ENCODE measurements at places on chromosomes 6 and 20.
A peak's percentile ranks its signal among the peaks of the same experiment; 100 is the strongest.

DNA sequence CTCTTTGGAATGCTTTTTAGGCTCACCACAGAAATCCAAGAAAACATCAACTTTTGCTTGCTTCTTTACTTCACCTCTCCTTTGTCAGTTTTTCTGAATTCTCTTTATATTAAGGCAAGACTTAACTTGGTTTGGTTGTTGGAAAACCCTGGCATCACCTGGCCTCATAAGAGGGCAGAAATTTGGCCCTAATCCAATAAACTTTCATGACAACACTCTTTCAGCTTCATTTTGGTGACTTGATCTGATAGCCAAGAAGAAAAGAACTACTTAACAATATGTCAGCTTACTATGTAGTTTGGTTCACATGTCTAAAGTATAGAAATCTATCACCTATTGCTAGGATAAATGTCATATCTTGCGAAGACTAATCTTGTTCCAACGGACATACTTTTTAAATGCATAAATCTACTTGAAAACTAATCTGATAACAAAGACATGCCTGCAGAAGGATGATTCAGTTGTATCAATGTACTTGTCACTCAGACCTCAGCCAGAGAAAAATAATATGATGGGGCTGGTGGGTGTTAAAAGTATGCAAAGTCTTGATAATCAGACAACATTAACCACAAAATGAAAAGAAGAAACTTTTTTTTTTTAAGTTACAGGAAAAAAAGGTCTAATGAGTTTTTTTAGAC is 19.3 kb upstream of the HBS1L start:
- no peak for DNase-seq

- DNase-seq, result no peak
These were observed 7.6 kb upstream of the ADIG start for GRCh38 chr20:38573413-38573812.

- DNase-seq, result no peak
These were observed 129.2 kb downstream of the PDSS2 start for GRCh38 chr6:107330168-107330567.

GRCh38 chr6:4401408-4402368 is 266.3 kb upstream of the ECI2 start:
- no peak for DNase-seq

GRCh38 chr6:93021235-93021915 is 398.0 kb downstream of the EPHA7 start:
- no peak for DNase-seq

DNA sequence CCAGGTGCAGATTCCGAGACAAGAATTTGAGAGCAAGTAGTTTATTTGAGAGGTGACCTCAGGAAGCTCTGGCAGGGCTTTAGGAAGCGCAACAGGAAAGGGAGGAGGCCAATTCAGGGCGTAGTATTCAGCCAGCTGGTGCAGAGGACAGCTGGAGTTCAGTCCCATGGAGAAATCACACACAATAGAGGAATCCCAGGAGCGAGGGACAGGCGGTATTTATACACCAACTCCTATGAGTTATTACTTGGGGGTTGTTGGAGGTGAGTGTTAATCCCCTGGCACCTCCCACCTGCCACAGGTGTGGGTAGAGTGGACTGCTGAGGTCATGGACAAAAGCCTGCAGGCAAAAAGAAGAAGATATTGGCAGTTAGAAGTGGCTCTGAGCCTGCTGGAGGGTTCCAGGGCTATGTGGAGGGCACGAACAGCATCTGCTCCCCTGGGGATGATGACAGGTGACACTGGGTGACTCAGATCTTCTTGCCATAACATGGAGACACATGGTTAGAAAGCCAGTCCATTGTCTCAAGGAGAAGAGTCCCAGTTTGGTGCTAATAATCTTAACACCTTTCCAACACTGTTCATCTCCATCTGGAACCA is 13.9 kb upstream of the SULF2 start:
- DNase-seq, result no peak

GRCh38 chr20:53838311-53838868 is 232.0 kb downstream of the BCAS1 start:
- no peak for DNase-seq

DNA sequence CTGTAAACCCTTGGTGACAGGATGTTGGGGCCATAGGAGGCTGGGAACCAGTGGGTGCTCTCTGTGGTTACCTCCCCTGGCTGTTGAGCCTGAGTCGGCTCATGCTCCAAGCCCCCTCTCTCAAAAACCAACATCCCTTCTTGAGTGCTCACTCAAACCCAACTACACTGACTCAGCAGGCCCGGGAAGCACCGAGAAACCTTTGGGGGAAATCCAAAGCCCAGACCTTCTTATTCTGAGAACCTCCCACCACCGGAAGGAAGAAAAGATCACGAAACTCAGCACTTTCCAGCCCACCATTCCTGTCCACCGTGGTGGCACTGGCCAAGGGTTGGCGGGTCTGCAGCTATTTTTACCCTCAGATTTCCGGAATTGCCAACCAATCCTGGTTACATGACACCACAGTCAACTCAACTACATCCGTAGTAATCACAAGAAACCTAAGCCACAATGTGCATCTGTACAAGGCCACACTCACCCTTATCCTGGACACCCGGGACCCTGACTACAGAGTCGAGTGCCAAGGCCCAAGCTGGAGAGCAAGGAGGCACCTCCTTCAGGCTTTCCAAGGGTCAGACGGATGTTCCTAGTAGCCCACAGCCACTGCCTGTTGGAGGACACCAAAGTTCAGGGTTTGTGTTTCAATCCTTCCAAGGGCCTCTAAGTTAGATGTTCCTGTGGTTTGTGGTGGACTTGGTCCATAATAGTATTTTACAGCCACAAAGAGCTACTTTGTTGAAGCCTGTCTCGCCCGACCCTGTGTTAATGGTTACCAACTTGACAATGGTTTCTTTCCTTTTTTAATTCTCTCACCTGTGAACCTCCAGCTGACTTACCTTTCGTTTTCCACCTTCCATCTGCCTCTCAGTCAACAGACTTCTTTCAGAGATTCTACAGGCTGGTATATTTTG is 317.0 kb downstream of the CDC5L start:
- DNase-seq, result no peak

DNA sequence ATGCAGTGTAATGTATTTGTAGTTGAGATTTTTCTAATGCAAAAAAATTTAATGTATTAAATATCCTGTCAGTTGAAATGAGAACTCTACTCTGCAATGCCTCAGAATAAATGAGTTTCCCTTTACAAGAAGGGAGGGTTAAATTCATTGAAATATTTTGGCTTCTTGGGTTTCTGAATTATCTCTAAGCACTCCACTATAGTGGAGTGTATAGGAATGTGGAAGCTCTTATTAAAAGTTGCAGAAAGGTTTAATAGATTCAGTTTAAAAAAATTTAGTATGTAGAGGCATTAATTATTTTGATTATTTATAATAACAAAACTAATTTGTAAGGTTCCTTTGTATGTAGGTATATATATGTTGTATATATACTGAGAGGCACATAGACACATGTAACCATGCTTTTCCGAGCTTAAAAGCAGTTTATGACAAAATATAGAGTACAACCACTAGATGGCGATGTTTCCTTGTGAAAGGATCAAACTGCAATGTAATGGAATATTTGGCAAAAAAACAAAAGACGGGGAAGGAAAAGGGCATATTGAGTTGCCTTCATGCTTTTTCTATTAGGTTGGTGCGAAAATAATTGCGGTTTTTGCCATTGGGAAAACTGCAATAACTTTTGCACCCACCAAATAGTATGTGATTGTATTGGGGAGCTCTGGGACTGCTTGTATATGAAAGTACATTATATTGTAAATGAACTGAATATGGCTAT is 144.2 kb downstream of the MYO6 start:
- no peak for DNase-seq

DNA sequence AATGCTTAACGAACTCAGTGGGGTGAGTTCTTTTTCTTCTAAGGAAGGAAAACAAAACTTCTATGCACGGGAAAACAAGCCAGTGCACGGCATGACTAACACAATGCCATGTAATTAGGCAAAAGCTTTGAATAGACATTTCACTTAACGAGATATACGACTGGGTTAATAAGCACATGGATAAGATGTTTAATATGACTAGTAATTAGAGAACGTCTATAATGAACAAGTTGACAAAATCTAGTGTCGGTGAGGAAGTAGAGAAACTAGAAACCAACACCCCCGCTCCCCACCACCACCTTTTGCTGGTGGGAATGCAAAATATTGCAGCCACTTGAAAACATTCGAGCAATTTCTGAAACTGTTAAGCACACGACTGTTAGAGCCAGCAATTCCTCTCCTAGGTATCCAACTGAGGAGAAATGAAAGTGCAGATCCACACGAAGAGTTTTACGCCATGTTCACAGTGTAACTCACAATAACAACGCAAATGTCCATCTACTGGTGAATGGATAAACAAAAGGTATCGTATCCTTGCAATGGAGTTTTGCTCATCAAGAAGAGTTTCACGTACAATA is 644.9 kb upstream of the AGPAT4 start:
- DNase-seq, result no peak

- no peak for DNase-seq
These were observed 396.9 kb upstream of the EYS start for GRCh38 chr6:66103954-66104353.

DNA sequence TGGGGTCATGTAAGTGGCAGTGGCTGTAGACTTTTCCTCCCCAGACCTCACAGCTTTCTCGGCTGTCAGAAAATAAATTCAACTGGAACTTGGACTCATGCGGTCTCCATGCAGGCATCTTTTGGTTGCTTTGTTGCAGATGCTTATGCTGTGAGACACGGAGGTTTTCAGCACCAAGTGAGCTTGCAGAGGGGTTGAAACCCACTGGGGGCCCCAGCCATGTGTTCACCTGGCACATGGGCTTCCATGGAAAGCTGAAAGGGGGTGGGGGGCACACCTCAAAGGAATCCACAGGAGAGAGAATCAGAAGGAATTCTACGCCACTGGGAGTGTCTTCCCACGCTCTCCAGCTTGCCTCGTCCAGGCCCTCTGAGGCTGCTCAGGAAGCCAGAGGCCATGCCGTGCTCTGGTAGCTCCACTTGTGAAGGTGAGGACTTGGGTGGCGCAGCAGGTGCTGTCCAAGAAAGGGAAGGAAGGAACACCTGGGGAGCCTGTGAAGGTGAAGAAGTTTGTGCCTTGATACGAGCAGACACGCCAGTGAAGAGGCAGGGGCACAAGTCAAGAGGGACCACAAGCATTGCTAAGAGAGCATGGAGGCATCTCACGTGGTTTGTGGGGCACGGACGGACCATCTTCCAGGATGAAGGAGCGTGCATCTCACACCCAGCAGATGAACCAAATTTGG is 134.3 kb upstream of the PMEPA1 start:
- DNase-seq, result no peak

GRCh38 chr6:22642254-22642653 is 72.9 kb downstream of the HDGFL1 start:
- no peak for DNase-seq

- no peak for DNase-seq
These were observed 7.6 kb downstream of the HLA-DRB5 start for GRCh38 chr6:32522302-32523047.

- DNase-seq, result no peak
These were observed 87.8 kb upstream of the TIAM2 start for GRCh38 chr6:154907291-154907690.

GRCh38 chr6:132669690-132670291 is 10.8 kb upstream of the TAAR1 start:
- DNase-seq, result no peak

DNA sequence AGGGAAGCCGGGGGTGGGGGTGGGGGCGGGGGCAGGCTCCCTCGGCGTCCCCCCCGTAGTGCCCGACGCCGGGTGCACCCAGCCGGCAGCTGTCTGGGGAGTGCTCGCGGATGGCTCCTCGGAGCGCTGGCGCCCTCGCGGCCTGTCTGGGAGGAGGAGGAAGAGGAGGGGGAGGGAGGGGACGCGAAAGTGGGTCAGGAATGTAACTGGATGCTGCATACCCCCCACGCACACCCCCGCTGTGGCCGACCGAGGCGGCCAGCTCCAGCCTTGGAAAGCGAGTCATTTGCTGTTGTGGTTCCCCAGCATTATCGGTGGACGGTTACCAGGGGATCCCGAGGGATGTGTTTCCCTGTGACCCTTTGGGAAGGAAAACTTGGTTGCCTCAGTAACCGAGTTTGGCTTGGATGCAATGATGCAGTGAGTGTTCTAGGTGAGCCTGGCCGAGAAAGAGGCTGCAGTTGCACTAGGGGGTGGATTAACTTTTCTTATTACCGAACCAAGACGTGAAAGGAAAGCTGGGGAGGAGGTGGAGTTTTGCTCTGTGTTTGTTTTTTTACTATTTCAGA is 55.2 kb upstream of the RREB1 start:
- peak; percentile 4 for DNase-seq

DNA sequence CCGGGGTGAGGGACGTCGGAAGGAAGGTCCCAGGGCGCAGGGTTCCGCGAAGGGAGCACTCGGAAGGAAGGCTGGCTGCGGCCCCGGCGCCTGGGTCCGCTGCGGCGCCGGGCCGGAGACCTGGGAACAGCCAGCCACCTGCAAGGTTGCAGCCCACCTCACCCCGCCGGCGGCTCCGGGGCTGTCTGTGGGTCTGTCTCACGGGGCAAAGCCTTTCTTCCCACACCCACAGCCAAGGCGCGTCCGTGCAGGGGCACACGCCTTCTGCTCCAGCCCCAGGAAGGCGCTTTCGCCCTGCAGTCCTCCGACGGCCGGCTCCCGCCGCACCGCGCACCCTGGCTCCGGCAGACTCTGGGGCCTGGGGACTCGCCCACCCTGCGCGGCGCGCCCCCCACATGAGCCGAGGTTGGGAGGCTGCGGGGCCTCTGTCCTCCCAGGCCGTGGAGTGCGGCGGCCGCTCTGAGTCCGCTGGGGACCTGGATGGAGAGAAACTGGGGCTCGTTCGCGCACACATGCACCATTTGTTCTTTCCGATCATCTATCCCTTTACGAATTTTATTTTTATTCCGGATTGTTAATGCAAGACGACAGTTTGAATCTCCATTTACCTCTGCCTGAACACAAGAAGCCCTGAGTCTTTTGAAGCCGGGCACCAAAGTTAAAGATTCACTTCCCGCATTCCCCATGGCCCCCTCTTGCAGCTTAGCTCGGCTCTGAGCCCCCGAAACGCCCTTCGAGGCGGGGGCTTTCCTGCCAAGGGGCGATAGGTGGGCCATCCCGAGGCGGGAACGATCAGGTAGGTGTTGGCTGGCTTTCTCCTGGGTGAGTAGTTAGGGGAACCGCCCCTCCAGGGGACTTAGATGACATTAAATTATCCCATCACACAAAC is 4.5 kb upstream of the FOXC1 start:
- DNase-seq, result no peak

DNA sequence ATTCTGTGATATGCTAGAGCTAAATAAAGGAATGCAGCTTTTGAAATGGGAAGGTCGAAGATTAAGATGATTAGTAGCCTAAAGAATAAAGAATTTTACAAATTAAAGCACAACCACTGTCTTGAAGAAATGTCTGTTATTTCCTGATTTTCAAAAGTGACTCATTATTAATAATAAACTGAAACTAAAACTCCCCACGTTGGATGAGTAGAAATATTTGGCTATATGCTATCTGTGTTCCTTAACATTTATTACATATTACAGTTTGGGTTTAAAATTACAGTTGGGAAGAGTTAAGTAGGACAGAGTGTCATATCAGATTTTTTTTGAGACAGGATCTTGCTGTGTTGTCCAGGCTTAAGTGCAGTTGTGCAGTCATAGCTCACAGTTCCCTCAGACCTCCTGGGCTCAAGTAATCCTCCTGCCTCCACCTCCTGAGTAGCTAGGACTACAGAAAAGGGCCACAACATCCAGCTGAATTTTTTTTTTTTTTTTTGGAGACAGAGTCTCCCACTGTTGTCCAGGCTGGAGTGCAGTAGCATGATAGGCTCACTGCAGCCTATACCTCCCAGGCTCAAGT is 47.1 kb downstream of the AKIRIN2 start:
- no peak for DNase-seq

GRCh38 chr6:84242265-84242664 is 14.8 kb upstream of the CEP162 start:
- no peak for DNase-seq

GRCh38 chr6:131510094-131510493 is 62.9 kb upstream of the ARG1 start:
- DNase-seq, result no peak
